Prostate gland (tissue), 2 donors: ENCODE measurements at places on chromosomes 11 and 22. TPM values are rescaled to one million over a fixed set of nuclear protein-coding genes. Genes with fewer than 3 reads are reported as not detected.

DNA sequence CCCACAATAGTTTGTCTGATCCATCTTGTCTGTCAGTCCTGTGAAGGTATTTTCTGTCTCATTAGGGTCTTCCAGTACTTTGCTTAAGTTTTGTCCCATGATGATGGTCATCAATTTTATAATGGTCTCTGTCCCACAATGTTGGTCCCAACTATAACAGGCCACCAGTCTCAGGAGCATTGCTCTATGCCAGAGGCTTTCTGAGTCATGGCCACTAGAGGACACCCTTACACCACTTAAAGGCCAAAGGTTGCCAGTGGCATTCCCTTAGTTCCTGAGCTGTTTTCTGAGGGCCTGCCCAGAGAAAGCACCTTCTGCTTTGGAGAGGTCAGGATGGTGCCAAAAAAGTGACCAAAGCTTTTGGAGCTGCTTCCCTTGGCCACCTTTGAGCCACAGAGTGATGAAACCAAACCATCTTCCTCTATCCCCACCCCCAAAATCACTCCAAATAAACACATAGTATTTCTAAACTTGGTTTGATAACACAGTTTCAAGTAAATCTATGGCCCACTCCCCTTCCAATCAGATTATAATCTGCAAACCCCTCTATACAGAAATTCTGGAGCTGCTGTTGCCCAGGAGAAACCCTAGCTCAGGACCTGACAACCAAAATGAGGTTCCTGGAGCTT is 19.3 kb downstream of the EIF3F start:
- no peak overlapping the region for H3K4me3 ChIP-seq
- H3K27me3 ChIP-seq = no peaks in the 10 kb centered on the region
- H3K27ac ChIP-seq = no peak overlapping the region
- DNase-seq = peak; percentile 28

The ZBTB44 gene
- 35.9 TPM for total RNA-seq

DNA sequence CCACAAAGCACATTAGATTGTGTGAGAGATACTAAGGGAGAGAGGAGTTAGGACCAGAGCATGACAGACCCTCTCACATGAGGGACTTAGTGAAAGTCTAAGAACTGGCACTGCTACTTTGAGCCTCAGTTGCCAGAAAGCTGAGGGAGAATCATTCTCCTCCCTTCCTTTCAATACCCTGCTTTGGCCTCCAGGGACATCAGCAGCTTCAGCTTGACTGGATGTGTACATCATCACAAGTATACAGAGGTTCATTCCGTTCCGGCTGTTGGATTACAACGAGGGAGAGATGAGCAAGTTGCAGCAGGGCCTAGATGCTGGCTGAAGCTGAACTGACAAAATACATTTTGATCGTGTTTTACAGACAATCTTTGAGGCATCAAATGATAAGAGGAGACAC is 15.7 kb upstream of the ANO5 start:
- no peaks in the 10 kb centered on the region for H3K36me3 ChIP-seq
- no peaks in the 10 kb centered on the region for H3K27me3 ChIP-seq
- no peak overlapping the region for H3K4me3 ChIP-seq
- no peak overlapping the region for H3K27ac ChIP-seq
- H3K4me1 ChIP-seq = no peaks in the 10 kb centered on the region

GRCh38 chr11:131823772-131824171 is 453.4 kb downstream of the NTM start:
- H3K4me3 ChIP-seq = no peak overlapping the region
- H3K4me1 ChIP-seq = no peaks in the 10 kb centered on the region
- H3K27ac ChIP-seq = no peak overlapping the region
- no peaks in the 10 kb centered on the region for H3K27me3 ChIP-seq

- H3K4me3 ChIP-seq = peak overlapping the region; percentile 94
- H3K27ac ChIP-seq = peak overlapping the region; percentile 92
- no peaks in the 10 kb centered on the region for H3K27me3 ChIP-seq
- no peaks in the 10 kb centered on the region for H3K36me3 ChIP-seq
- H3K4me1 ChIP-seq = peaks cover 12% of the 10 kb centered on the region
These were observed 997 bp downstream of the UBE2L3 start for GRCh38 chr22:21568347-21569075.

- no peak overlapping the region for H3K27ac ChIP-seq
- DNase-seq = no peak
- no peak overlapping the region for H3K4me3 ChIP-seq
These were observed 4.7 kb upstream of the SLC22A12 start for GRCh38 chr11:64586366-64586765.

DNA sequence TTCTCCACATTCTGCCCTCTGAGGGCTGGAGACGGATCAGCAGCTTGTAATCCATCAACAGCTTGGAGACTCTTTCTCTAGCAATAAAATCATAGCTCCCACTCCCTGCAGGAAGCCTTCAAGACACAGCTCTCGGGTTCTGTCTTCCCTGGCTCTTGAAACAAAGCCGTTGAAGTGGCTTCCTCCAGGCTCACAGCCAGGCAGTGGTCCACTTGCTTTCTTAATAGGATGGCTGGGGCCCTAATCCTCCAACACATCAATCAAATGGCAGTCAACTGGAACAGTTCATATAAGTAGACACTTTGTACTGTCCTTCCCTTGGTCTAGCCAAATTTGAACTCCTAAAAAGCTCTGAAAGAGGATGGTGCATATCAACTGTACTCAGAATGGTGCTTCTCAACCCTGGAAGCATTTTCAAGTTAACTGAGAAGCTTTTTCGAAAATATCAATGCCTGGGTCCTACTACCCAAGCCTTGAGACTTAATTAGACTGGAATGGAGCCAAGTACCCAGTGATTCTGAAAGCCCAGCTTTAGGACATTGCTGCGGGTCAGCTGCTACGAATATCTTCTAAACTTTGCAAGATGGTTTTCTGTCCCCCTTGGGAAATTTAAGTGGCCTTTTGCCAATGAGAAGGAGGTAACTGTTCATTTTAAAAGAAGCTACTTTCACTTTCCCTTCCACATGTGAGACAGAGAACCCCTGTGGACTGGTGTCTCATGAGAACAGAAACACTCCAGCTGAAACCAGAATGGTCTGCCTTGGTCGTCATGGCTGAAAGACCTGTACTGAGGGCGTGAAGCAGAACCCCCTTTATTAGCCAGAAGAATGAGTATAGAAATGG is 74.7 kb downstream of the SC5D start:
- no peaks in the 10 kb centered on the region for H3K36me3 ChIP-seq
- H3K27ac ChIP-seq = no peak overlapping the region
- no peak for DNase-seq
- no peaks in the 10 kb centered on the region for H3K27me3 ChIP-seq
- no peak overlapping the region for H3K4me3 ChIP-seq

The DDI1 gene
- 2.8 TPM for total RNA-seq

The CD3G gene
- total RNA-seq = 1.2 TPM
